Femur (tissue), 1 donor: ENCODE measurements at places on chromosomes 1 and 21.

GRCh38 chr1:224173523-224173922 lies 9.5 kb upstream of the DEGS1 start:
- no peak for DNase-seq

DNA sequence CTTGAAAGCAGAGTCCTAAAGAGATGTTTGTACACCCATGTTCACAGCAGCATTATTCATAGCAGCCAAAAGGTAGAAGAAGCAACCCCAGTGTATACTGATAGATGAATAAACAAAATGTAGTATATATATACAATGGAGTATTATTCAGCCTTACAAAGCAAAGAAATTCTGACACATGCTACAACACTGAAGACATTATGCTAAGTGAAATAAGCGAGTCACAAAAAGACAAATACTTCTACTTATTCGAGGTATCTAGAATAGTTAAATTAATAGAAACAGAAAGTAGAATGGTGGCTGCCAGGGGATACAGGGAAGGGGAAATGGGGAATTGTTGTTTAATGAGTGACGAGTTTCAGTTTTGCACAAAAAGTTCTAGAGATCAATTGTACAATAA lies 23.5 kb downstream of the COP1 start:
- DNase-seq, result no peak

- DNase-seq, result no peak
Observed at GRCh38 chr1:40059338-40059959, 18.9 kb downstream of the CAP1 start.

DNA sequence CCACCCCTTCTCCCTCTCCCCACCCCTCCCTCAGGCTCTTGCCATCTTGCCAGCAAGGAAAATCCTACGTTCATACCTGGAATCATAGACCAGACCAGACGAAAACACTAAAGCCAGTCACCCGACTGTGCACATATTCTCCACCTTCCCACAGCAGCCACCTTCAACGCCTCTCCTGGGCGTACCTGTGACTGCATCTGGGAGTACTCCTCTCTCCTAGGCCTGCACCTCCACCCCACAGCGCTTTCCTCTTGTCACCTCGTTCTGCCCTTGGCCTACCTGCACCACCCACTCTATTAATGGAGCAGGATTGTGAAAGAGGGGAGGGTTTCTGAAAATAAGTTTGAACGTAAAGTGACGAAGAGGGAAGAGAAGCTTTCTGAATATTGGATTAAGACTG lies 17.8 kb downstream of the PAPPA2 start:
- DNase-seq, result peak; percentile 18

DNA sequence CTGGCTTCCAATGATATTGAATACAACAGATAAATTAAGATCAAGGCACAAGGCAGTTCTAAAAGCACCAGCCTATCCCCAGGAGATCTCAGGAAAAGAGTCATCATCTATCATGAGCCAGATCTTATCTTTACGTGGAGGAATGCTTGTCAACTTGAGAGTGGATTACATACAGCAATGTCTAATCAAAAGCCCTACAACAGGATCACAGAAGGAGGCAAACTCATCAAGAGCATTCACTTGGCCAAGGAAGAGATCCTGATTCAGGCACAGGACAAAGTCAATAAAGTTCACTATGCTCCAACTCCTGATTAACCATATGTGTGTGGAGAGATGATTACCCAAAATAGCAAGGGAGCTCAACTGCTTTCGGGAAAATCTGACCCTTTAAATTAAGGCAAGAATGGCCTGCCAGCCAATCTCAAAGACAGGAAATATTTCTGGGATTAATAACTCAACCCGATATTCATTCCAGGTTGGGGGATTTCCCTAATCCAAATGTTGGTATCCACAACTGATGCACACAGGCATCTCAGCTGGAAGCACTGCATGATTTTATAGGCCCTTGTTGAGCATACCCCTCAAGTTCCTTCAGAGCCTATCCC lies 33.7 kb downstream of the TBX15 start:
- DNase-seq, result no peak

DNA sequence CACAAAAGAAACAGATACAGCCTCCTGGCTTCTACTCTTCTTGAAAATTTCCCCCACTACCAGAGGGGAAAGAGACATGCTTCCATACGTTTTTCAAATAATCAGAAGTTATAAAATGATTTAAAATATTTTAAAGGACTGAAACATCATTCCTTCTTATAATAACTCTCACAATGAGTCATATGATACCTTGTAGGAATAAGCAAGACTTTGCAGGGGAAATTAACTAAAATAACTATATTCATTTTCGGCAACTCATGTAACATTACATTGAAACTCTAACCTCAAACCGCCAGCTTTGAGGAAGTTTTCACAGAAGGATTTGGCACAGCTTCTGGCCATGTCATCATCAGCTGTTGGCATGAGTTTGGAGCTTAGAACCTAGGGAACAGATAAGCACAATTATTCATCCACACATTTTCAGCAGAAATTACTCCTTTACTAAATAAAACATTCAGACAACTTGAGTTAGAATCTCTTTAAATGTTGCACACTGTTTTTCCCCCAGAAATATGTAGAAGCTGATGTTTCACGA lies 85.9 kb downstream of the USP24 start:
- peak; percentile 34 for DNase-seq

GRCh38 chr1:231553320-231553719 lies 24.9 kb downstream of the TSNAX start:
- DNase-seq, result no peak

GRCh38 chr1:165883056-165883455 lies 55.6 kb downstream of the UCK2 start:
- no peak for DNase-seq

GRCh38 chr21:23732776-23733175 lies 1874.5 kb downstream of the MRPL39 start:
- DNase-seq, result no peak
